ENCODE measurements at places on chromosomes 7 and 10.

GRCh38 chr7:468681-469562 is 50.7 kb downstream of the PDGFA start:
- no peak for DNase-seq

DNA sequence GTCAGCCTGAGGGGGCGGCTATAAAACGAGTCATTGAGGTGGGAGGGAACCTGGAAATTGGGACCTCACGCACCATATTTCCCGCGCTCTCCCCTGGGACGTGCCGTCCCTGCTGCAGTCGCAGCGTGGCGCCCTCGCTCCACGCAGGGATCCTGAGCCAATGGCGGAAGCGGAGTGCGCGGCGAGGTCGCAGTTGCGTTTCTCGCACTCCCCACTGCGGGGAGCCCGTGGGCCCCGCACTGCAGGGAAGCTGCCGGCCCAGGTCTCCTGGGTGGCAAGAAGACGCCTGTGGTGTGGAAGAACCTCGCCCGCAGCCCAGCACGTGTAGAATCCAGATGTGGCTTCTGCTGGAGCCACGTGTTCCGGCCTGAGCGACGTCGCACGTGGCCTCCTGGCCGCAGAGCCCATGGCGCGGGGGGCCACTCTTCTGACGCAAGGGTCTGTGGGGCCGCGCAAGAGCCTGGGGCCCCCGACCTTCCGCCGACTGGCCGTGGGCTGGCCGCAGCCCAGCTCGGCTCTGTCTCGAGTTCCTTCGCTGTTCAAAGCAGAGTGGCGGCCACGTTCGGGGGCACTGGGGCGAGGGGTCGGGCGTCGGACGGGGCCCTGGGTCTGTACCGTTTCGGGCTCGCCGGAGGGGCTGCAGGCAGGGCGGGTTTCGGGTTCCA is 26.4 kb downstream of the HIF1AN start:
- peak; percentile 80 for DNase-seq

- no peak for DNase-seq
These were observed 1.8 kb upstream of the WASL start for GRCh38 chr7:123750389-123751230.

DNA sequence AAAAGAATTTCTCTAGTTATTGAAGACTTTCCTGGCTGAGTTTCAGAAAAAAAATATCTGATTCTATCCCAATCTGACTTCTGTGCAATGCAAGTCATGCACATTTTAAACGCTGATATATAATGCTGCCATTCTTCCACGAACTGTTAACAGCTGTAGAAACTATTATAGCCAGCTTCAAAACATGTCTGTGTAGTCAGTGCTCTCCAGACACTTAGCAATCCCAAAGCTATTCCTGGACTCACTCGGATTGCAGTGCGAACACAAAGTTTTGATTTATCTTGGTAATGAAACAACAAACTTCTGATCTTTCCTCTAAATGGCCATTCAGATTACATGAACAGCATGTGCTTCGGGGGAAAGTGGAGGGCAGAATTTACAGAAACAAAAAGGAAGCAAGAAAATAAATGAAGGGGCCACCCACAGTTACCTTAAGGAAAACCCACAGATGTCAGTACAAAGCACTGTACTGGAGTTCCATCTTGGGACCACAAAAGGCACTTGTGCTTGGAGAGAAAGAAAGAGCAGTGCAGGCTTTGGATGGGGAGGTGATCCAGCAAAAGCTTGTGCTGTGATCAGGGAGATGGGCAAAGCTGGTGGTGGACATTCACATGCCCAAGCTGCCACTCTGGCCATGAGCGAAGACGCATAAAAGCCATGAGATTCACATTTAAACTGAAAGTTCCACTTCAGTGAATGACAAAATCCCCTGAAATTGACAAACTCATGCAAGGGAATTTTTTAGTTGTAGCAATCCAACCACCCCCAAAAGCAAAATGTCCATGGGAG is 32.1 kb upstream of the ADO start:
- no peak for DNase-seq

- DNase-seq, result no peak
These were observed 61.1 kb upstream of the ZMIZ1 start for GRCh38 chr10:79007421-79008319.

GRCh38 chr7:155769701-155770100 is 42.6 kb downstream of the SHH start:
- DNase-seq, result no peak

DNA sequence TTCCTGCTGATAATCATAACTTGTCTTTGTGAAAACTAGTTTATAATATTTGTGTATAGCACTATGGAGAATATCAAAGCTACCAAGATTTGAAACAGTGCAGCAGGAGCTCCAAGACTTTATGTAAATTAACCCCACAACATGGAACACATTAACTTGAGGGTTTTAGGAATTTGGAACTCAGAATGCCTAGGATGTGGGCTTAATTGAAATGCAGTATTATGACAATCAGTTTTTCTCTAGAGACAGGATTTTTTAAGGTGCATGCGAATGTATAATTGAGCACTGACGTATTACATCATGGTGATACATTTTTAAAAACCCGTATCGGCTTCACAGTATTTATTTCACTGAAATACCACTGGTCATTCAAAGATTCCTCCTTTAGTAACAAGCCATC is 313.1 kb upstream of the DGKB start:
- no peak for DNase-seq

GRCh38 chr10:21032587-21033319 is 135.6 kb upstream of the NEBL start:
- DNase-seq, result no peak

GRCh38 chr10:90087197-90088023 is 386.0 kb downstream of the KIF20B start:
- peak; percentile 23 for DNase-seq

DNA sequence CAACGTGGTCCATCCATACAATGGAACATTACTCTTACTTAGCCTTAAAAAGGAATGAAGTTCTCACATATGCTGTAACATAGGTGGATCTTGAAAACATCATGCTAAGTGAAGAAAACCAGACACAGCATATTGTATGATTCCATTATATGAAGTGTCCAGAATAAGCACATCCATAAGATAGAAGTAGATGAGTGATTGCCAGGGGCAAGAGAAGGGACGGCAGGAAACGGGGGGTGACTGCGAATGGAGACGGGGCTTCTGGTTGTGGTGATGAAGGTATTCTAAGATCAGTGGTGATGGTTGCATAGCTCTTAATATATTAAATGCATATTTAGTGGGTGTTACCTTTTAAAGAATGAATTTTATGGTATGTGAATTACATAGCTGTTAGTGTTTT is 29.8 kb downstream of the UBE3C start:
- DNase-seq, result no peak

DNA sequence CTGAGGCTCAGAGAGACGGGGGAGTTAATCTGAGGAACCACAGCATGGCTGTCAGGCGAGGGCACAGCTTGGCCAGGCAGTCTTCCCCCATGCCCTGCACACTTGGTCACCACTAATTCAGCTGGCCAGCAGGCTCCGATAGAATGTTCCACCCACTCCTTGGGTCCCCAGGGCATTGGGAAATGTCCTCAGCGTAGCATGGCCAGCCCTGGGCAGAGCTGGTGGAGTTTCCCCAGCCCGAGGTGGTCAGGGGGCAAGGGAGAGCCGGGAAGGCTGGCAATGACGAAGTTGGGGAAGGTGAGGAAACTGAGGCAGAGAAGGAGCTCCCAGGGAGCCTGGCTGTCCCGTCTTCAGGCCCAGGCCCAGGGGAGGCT is 12.1 kb upstream of the GRIFIN start:
- DNase-seq, result no peak

GRCh38 chr7:133052826-133053225 is 29.1 kb downstream of the CHCHD3 start:
- no peak for DNase-seq

- DNase-seq, result no peak
These were observed 351 bp downstream of the CAMK1D start for GRCh38 chr10:12349629-12350166.

DNA sequence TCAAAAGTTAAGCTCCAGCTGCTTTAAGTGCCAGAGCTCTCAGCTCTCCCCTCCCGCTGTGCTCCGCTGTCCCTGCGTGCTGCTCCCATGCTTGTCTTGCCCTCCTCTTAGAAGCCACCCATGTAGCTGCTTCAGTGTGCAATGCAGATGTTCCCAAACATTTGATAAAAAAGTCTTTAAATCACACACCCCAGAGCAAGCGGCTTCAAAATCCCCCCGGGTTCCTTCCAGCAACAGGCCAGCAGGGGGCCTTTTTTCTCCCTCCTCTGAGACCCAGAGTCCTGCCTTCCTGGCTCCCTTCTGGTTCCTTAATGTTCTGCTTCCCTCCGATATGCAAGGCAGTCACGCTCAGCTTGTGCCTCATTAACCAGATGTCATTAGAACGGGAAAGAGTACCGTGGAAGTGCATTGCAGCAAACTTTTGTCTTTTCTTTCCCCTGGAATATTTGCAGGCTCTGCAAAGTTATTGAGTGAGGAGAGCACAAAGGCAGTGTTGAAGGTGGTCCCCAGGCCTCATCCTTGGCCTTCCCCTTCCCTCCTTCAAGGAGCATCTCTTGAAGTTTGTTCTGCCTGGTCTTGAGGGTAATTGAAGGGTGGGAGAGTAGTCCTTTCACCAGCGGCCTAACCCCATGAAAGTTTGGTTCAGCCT is 25.5 kb downstream of the LDB3 start:
- DNase-seq, result peak; percentile 52

DNA sequence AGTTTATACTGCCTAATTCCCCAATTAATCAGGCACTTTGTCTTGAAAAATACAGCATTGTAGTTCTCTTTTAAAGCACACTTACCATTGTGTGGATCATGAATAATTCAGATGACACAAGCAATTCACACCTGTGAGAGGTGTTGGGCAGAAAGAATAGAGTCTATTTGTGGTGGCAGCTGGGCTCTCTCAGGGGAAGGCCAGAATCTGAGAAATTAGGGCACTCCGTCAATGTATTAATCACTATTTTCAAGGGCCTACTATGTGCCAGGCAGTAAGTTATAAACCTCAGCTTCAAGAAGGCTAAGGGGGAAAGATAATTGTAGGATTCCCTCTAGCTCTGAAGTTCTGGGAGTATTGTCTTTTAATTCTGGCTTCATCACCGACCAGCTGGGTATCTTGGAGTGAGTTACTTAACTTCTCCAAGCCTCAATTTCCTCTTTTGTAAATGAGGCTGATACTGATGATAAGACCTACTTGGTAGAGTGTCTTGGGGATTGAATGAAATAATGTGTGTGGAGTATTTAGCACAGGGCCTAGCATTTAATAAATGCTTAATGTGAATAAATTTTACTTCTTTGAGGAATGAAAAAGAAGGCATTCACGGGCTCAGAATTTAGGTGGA is 2.5 kb downstream of the CHN2 start:
- no peak for DNase-seq

DNA sequence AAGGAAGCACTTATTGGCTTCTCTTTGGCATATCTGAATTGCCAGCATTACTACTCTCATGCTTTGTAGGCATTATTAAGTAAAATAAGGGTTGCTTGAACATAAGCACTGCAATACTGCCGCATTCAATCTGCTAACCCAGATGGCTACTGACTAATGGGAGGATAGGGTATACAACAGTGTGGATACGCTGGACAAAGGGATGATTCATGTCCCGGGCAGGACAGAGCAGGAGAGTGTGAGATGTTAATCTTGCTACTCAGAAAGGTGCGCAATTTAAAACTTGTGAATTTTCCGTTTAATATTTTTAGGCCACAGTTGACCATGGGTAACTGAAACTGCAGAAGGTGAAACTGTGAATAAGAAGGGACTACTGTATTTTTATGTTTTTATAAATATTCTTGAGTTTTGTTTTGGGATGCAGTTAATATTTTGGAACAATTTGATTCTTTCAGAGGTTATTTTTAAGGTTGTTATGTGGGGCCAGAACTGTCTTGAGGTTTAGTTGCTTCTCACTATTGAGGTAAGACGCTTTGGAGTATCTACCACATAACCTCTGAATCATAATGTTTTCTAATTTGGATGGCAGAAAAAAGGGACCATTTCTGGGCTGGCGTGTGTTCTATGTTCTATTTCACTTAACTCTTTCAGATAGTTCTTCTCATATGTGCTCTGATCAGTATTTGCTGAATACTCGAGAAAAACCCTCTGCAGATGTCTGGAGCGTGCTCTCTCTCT is 75.7 kb upstream of the SYPL1 start:
- no peak for DNase-seq

GRCh38 chr7:122132341-122132740 is 11.7 kb downstream of the AASS start:
- no peak for DNase-seq

DNA sequence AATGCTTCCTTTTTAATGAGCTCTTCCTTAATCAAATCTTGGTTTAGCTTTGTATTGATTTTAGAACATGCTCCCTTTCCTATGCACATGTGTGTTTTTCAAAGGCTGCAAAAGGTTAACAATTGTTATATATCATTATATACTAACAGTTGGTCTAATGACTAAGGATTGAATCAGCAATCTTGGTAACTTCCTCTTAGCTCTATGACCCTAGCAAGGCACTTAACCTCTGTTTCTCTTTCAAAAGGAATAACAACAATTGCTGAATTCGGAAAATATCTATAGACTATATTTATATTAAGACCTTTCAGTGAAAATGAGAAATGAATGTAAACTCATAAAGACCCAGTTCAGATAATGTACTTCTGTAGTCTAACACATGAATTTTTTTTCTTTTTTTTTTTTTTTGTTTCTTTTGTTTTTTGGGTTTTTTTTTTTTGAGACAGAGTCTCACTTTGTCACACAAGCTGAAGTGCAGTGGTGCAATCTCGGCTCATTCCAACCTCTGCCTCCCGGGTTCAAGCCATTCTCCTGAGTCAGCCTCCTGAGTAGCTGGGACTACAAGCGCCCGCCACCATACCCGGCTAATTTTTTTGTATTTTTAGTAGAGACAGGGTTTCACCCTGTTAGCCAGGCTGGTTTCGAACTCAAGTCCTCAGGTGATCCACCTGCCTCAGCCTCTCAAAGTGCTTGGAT is 48.8 kb downstream of the HOXA1 start:
- DNase-seq, result no peak

DNA sequence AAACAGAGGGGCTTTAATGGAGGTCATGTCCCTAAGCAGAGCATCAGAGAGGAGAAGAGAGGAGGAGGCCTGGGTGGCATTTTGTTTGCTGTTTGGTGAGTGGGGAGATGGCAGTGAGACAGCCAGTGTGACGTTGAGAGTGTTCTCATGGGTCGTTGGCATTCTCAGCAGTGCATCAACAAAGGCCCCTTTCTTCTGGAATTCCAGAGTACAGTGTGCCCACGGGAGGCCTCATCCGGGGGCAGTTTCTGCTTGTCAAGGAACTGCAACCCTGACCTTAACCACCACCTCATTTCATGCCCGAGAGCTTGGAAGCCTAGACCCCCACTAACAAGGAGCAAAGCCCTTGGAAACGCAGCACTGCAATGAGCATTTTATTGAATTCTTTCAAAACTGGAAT is 92.9 kb downstream of the CELF2 start:
- DNase-seq, result no peak

GRCh38 chr7:134995239-134996096 is 9.2 kb downstream of the AGBL3 start:
- peak; percentile 14 for DNase-seq

All from stimulated activated naive CD8-positive, alpha-beta T cell treated with anti-CD3 and anti-CD28 coated beads, Interleukin-15, Interleukin-2, amounts not matched to agents 100 U/mL and 50 U/mL, for 24 hours (primary cell).